ENCODE measurements at places on chromosomes 7 and 10. TPM values are rescaled to one million over a fixed set of nuclear protein-coding genes. Genes with fewer than 3 reads are reported as not detected.

DNA sequence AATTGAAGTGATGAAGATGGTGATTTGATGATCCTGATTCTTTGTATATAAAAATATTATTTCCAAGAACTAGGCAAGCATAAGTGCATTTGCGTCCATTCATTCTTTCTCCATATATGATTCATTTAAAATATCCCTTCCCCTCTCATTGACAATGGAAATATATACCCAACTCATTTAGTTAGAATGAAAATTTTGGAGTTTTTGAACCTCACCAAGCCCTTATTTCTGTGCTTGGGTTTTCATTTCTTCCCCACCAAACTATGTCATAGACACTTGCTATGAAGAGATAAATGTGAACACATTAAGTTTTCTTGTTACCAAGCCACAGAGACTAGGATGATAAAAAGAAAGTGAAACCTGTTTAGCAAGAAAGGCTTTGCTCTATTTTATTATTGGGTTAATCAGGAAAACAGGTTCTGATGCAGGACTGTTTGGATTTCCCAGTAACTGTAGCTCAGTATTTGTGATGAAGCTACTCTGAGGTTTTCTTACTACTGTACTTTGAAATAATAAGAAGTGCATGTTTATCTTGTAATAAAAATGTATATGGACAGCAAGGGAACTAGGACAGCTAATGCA lies 68.3 kb downstream of the ITGB1 start:
- DNase-seq, result no peak

GRCh38 chr7:156823435-156823834 lies 69.5 kb downstream of the LMBR1 start:
- no peak for DNase-seq

GRCh38 chr7:92667816-92668535 lies 77.8 kb upstream of the FAM133B start:
- no peak for DNase-seq

DNA sequence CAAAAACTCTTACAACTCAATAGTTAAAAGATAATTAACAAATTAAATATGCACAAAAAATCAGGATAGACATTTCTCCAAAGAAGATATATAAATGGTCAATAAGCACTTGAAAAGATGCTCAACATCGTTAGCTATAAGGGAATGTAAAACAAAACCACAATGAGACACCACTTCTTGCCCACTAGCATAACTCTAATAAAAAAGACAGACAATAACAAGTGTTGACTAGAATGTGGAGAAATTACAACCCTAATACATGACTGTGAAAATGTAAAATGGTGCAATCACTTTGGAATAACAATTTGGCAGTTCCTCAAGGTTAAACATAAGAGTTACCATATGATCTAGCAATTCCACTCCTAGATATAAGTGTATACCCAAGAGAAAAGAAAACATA lies 74.3 kb upstream of the PCGF5 start:
- no peak for DNase-seq

GRCh38 chr10:99368646-99369045 lies 39.5 kb downstream of the CNNM1 start:
- no peak for DNase-seq

DNA sequence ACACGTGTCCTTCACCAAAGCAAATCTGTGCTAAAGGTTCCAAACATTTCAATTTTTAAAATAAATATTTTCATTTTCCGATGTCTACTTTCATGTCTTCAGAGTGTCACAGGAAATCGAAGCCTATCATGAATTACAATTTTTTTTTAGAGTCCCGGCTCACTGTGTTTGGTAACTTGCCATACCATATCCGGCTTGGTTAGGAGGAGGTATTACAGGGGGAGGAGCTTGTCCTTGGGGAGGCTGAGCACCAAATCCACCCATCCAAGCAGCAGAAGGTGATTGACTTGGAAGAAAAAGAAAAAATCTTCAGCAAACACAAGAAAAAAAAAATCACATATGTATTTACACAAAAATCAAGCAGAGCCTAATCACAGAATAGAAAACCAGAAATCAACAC lies 21.3 kb downstream of the TIAL1 start:
- DNase-seq, result peak; percentile 22

DNA sequence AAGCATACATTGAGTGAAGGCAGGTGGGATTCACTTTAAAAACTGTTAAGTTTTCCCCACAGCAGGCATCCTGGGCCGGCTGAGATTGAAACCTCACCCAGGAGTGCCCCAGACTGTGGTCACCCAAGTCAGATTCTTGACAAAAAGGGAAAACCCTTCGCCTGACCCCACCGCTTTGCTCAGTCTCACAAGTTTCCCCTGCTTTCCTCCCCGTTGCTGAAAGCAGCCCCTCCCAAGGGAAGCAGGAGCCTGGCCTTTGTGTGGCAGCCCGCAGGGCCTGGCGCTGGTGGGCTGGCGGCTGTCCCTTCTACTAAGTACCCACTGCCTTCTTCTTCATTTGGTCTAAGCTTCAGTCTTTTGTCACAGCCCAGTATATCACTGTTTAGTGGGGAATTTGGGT lies 16.0 kb downstream of the RNF32 start:
- no peak for DNase-seq

The KCP gene
- total RNA-seq, result 0.06 TPM

The TSPAN12 gene
- 15.9 TPM for total RNA-seq

The C7orf33 gene
- total RNA-seq, result not detected
